Brain microvascular endothelial cell (primary cell): ENCODE measurements at places on chromosomes 11 and 22.

DNA sequence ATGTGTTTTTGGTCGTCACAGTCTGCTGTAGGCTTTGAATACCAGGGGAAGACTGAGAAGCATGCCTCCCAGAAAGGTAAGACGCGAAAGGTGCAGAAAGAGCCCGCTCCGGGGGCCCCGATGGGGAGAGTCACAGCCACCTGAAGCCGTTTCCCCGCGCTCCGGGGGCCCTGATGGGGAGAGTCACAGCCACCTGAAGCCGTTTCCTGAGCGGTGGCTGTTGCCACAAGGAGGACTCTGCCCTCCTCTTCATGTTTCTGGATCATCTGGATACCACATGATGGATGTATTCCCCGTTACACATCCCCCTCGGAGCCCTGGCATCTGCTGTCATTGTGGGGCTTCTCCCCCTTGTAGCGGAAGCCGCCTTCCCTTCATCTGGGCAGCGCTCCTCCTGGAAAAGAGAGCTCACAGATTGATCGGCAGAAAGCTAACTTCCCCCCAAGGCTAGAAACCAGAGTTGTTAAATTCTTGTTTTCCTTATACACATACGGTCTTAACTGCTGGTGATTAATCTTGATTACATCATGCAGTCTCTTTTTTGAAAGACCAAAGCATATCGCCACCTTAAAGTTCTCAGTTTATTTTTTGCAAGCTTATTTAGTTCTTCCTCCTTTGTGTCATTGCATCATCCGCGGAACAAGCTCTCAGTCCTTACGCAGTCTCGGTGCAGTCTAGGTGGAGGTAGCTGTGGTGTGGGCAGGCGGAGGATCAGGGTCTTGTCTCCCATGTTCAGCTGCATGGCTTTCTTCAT, 17.5 kb downstream of the CTTN start:
- DNase-seq = no peak

- DNase-seq = no peak
These were observed 13.2 kb downstream of the CRTAM start for GRCh38 chr11:122851366-122851966.

DNA sequence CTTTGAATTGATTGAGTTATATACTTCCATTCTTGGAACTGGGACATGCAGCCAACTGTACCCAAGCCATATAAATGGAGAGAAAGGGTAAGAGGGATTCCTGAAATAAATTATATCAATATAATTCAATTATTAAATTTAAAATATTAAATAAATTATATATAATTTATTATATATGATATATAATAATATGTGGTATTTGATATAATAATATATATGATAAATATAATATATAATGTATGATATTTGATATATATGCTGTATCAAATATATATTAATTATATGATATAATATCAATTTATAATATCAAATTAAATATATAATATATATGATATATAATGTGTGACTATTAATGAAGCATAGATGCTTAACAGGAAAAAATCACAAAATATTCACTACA, 677.0 kb downstream of the NELL1 start:
- no peak for DNase-seq

DNA sequence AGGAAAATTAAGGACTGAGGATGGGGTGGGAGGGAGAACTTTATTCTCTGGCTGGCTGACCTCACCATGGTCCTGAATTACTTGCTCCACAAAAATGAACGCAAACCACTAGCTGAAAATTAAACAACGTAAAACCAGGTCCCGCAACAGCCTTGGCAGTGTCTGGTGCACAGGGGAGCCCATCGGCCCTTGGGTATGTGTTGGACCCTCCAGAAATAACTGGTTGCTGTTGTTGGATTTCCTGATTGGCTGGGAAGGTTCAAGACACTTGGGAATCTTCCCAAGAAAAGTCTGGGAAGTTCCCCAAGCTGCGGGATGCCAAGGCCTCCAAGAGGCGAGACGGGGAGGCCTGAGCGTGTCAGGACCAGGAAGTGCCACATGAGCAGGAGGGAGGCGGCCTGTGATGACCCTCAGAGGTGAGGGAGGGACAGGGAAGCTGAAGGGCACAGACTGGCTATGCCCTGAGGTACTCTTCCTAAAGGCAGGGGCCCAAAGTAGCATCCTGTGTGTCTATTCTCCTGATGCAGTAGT, 10.4 kb upstream of the RASL10A start:
- DNase-seq = no peak

DNA sequence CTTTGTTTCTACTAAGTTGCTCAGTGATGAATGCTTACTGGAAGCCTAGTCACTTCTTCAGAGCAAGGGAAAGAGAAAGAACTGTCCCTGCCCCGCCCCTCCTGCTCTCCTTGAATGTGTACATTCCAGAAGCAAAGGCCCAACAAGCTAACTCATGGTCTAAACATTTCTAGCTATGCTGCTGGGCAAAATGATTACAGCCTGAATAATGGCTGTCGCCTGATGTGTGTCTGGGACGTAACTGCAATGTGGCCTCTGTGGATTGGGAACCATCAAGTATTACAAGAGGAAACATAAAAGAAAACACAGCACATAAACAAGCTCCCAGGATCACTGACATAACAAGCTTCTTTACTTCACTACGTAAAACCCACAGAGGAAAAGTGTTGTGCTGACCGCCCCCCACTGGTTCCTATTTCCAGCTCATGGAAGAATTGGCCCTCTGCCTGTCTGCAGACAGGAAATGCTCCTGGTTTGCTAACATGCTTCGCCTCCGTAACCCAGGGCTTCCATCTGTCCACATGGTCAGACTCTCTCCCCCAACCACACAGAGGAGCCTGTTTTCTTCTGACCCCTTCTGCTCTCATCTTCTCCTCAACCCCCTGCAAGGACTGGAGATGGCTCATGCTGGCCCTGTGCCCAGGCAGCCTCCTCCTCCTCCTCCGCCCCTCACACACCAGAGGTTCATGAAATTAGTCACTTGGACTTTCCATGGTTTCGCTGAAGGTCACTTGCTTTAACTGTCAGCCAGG, 187.2 kb downstream of the MAML2 start:
- DNase-seq = peak; percentile 99

DNA sequence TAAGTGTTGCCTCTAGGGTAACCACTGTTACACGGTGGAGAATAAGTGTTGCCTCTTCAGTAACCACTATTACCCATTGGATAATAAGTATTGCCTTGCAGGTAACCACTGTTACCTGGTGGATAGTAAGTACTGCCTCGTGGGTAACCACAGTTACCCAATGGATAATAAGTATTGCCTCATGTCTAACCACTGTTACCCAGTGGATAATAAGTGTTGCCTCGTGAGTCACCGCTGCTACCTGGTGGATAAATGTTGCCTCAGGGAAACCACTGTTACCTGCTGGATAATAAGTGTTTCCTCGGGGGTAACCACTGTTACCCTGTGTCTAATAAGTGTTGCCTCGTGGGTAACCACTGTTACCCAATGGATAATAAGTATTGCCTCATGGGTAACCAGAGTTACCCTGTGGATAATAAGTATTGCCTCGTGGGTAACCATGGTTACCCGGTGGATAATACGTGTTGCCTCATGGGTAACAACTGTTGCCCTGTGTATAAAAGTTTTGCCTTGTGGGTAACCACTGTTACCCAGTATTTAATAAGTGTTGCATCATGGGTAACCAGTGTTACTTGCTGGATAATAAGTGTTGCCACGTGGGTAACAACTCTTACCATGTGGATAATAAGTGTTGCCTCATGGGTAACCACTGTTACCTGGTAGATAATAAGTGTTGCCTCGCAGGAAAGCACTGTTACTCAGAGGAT, 12.3 kb upstream of the NXPE4 start:
- no peak for DNase-seq

- DNase-seq = no peak
These were observed 43.4 kb upstream of the A4GALT start for GRCh38 chr22:42763965-42764480.
